Activated T-cell treated with anti-CD3 and anti-CD28 coated beads, Interleukin-2, amount 50 U/mL, for 72 hours (primary cell): ENCODE measurements at places on chromosomes 5 and 9. TPM values are rescaled to one million over a fixed set of nuclear protein-coding genes. Genes with fewer than 3 reads are reported as not detected.

The SPINK5 gene
- total RNA-seq: not detected

The RELL2 gene
- total RNA-seq: 19.5 TPM

The TAF11L10 gene
- not detected for total RNA-seq

The NIM1K gene
- total RNA-seq: 3.4 TPM

The SNX2 gene
- total RNA-seq: 38.2 TPM

The OLFML2A gene
- not detected for total RNA-seq

The LHX6 gene
- total RNA-seq: 0.29 TPM

The SLCO6A1 gene
- total RNA-seq: not detected

The GPR150 gene
- total RNA-seq: 1.7 TPM

The CDC20B gene
- total RNA-seq: 0.07 TPM

The PHF24 gene
- 1.1 TPM for total RNA-seq

The SPATA31A3 gene
- total RNA-seq: not detected

The FOXD4L3 gene
- total RNA-seq: not detected
